Suppressor macrophage treated with lipopolysaccharide for 1 hour (primary cell): ENCODE measurements at places on chromosomes 6 and 20.

DNA sequence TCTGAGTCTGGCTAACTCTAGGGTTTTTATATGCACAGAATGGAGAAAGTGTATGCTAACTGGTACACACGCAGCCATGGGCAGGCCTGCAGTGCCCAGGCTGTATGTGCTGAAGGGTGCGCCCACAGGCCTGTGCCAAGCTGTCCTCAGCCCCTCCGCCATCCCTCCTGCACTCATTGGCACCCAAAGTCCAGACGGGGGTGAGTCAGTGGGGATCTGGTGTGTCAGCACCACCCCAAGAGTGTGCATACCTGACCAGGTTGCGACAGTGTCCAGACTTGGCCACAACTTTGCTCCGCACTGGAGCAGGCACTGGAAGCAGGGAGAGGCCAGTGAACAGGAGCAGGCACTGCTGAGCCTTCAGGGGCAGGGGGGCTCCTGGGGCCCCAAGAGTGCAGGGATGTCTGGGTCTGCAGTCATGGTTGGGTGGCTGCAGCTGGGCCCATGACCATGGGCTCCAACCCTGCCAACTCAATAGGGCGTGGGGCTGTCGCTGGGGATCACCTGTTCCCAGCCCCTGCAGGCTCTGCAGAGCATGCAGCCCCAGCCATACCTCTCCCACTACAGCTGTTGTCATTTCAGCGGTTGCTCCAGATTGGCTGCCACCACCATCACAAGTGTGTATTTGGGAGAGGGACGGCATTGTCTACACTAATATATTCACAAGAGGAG is 717.8 kb downstream of the EPHA7 start:
- no peak for DNase-seq

GRCh38 chr20:37315452-37316110 is 26.1 kb downstream of the MANBAL start:
- peak; percentile 74 for DNase-seq

- no peak for DNase-seq
Observed at GRCh38 chr6:753486-753885, 60.5 kb upstream of the EXOC2 start.

- no peak for DNase-seq
Observed at GRCh38 chr6:50952092-50952907, 133.6 kb downstream of the TFAP2B start.

- no peak for DNase-seq
Observed at GRCh38 chr6:144736763-144737162, 451.6 kb downstream of the UTRN start.

- DNase-seq, result no peak
Observed at GRCh38 chr6:97021194-97021593, 96.7 kb downstream of the KLHL32 start.

GRCh38 chr6:37809197-37809543 is 10.4 kb upstream of the ZFAND3 start:
- DNase-seq, result no peak

- DNase-seq, result no peak
Observed at GRCh38 chr6:20349225-20349624, 52.5 kb upstream of the E2F3 start.

DNA sequence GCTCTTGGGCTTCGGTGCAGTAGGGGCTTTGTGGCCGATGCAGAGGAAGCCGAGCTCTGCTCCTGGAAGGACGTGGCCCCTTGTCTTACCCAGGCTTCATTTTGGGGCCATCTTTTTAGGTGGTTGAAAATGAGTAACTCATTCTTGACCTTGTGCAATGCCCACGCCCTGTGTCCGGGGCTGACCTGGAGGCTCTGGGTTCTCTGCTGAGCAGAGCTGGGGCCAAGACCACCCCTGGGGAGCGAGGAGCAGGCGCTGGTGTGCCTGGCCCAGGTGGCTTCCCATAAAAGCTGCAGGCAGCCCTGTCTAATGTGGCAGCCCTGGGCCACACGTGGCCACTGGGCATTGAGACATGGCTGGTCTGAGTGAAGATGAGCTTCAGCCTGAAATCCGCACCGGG is 25.7 kb downstream of the NTSR1 start:
- DNase-seq, result no peak

DNA sequence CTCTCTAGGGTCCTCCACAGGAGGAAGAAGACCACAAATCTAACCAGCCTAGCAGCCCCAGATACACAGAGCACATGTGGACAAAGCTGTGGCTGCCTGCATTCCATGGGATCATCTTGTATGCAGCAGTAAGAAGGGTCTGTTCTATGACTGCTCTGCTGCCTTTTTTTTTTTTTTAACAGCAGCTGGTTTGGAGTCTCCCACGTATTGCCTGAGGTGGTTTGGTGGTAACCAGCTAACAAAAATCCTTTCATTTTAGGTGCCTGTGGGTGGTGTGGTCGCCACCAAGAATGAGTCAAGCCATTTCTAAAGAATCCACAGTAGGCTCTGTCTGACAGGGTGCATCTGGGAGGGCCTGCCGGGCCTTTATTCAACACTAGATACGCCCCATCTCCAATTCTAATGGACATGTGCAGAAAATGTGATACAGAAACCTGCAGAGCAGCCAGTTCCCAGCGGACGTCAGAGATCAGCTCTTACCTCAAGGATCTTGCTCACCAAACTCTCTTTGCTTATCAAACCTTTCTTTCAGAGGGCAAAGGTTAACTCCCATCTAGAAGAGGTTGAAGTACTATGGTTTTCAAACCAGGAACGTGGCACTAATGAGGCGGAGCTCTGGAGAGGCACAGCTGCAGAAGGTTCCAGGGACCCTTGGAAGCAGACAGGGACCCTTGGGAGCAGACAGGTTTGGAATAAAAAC is 32.0 kb downstream of the GNAS-AS1 start:
- no peak for DNase-seq

DNA sequence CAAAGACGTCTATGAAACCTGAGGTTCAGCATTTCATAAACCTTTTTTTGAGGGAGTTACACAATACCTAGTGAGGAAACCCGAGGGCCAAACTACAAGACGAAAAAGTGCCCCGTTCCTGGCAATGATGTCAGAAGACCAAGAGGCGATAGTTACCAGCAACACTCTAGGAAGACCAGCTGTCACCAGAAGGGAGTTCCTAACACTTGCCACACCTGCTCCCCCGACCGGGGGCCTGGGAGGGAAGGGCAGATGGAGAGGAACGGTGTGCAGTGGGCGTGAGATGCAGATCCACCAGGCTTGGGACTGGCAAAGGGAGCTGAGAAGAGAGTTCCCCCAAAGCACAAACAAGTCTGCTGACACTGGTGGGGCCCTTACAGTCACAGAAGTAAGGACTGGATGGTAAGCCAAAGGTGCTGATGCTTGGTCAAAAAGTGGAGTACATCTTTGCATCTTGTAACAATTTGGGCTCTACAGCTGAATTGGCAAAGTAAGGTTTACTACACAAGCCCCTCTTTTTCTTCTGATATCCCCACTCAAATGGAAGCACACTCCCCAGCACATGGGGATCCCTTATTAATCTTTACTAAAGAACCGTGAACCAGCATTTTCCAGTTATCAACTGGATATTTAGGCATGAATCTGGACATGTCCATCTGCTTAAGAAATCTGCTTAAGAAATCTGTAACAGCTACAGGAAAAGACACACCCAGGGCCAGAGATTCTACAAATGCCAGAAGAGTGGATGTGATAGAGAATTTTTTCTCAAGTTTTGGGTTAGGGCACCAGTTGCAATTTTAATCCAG is 38.5 kb downstream of the PANK2 start:
- peak; percentile 65 for DNase-seq
